GM12864 (cell line): ENCODE measurements at places on chromosomes 7 and 10.
A peak's percentile ranks its signal among the peaks of the same experiment; 100 is the strongest.

DNA sequence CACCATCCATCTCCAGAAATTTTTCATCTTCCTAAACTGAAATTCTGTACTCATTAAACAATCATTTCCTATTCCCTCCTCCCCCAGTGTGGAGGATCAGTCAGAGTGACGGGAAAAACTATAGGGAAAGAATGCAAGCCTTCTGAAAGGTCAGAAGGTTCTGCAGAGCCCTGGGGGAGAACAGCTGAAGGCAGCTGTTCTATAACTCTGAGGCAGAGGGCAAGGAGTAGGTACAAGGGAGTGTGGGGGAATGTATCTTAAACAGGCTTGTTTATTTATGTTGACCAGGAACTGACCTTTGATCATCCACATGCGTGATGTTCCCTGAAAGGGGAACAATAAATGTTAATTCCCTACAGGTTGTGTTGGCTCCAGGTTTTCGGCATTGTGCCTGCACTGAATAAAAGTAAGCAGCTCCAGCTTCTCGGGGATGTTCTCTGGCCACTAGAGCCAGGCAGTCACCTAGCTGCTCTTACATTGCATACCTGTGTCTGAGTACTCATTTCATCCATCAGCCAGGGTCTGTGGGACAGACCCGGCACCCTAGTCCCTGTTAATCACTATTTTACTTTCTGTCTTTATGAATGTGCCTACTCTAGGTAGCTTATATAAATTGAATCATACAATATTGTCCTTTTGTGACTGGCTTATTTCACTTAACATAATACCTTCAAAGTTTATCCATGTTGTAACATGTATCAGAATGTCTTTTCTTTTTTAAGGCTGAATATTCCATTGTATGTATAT, 5.8 kb downstream of the IFIT1 start:
- DNase-seq = no peak

GRCh38 chr7:55210716-55211115, 154.4 kb upstream of the LANCL2 start:
- DNase-seq = no peak

DNA sequence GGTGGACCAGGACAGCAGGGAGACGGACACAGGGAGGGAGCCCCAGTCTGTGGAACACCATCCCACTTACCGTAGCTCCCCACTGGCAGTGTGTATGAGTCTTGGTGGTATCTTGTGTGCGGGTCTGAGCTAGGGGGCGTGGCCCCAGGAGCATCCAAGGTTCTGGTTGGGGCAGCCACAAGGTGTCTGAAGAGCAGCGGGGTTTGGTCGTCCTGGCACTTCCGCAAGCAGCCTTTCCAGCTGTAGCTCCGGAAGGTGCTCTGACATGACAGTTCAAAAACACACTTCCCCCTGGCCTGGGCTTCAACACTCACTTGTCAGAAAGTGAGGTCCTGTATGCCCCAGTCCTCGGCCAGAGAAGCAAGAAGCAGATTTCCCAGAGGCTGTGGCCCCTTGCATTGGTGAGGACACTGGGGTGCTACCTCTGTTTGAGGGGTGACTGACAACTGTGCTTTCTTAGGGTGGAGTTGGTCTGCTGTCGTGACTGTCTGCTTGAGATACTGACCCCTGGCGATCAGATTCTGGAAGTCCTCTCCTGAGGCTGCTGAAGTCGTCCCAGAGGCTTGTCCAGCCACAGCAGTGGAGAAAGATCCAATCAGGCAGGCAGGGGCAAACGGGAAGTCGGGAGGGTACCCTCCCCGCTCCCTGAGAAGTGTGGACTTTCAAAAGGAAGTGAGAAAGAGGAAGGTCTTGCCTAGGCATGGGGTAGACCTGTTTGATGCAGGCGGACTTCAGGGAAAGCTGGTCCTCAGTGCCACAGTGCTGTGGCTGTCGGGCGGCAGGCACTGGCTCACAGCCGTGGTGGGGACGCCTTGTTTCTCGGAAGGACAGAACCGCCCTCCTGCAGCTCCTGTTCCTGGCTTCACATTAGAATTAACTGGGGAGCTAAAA, 51.4 kb upstream of the PFKFB3 start:
- no peak for DNase-seq

- no peak for DNase-seq
Measured at GRCh38 chr10:61901829-61902444, 438 bp downstream of the ARID5B start.

DNA sequence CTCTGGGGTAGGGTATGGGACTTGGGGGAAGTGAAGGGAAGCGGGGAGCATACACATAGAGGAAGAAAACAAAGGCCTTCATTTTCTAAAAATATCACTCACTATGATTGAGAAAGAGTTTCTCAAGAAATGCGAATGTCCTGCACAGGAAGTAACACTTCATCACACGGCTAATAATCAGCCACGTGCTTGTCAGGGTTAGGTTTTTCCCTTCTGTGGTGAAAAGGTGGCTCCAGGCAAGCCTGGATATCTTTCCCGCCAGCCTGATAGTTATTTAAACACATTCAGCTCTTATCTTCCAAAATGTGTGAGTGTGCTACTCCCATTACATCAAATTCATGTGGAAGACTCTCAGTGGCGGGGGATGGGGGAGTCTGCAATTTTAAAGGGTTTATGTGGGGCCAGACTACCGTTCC, 166.4 kb upstream of the ADO start:
- no peak for DNase-seq

- no peak for DNase-seq
Measured at GRCh38 chr10:69783515-69783914, 18.2 kb upstream of the COL13A1 start.

GRCh38 chr10:6757158-6757557, 177.1 kb upstream of the PRKCQ start:
- DNase-seq = no peak

DNA sequence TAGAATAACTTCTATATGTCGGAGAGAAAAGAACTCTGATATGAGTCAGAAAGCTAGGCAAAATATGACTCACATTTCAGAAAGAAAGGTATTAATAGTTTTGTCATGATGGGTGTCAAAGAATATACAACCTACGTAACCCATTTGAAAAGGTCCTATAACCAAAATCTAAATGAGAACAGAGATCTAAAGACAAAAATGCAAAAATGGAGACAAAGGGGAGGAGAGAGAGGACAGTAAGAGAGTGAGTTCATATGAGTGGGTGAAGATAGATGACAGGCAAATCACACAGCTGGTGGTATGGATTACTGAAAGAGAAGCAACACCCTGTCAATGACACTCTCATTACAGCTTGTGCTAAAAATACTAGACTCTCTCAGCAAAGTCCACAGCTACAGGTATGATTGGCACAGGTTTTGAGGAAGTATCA, 25.6 kb downstream of the ANKMY2 start:
- DNase-seq = no peak

GRCh38 chr10:111034598-111035310, 42.1 kb upstream of the ADRA2A start:
- DNase-seq = no peak

GRCh38 chr7:32316839-32317238, 173.3 kb downstream of the LSM5 start:
- DNase-seq = no peak

DNA sequence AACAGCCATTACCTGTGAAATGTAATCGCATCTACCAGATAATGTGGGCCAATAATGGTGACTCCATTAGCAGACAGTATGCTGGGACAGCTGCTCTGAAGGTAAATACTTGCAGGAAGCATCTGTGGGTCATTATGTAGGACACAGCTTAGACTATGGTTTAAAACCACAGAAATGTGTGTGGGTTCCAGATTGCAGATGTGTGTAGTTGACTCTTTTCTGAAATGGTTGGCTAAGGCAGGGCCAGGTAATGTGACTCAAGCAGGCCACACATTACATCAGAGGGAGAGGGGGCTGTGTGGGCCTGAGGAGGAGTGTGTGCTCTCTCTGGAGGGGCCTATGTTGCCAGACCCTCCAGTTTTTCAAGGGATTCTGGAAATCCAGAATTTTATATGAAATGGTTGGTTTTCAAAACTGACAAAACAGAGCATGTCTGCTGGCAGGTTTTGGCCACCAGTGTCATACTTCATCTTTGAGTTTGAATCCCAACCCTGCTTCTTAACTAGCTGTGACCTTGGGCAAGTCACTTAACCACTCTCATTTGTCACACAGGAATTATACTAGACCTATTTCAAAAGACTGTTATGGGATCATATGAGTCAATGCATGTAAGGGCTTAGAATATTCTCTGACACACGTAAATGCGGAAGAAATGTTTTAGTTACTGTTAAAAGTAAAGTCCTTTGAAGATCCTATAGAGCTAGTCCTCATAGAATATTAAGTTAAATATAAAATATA, 64.5 kb downstream of the MCMBP start:
- no peak for DNase-seq

GRCh38 chr10:23070913-23071218, 24.5 kb upstream of the MSRB2 start:
- DNase-seq = peak; percentile 39

DNA sequence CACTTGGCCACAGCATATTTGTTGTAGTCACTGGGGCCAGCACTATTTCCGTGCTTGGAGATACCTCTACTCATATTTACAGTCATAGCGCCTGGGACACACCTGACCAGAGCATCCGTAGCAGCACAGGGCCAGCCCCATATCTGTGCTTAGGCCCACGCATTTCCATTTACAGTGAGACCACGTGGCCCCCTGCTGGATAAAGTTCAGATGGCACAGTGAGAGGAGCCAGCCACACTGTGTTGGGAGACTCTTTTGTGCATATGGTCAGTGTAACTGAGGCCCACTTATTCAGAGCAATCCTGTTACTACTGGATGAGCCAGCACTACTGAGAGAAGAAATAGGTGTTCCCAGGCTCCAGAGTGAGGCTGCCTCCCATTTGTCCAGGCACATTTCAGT, 455.3 kb downstream of the REEP3 start:
- peak; percentile 24 for DNase-seq

GRCh38 chr7:19107081-19107355, 10.4 kb downstream of the TWIST1 start:
- DNase-seq = no peak

GRCh38 chr7:21251151-21251800, 176.6 kb upstream of the SP4 start:
- DNase-seq = no peak

GRCh38 chr10:32548208-32548607, 102.3 kb downstream of the CCDC7 start:
- DNase-seq = no peak

DNA sequence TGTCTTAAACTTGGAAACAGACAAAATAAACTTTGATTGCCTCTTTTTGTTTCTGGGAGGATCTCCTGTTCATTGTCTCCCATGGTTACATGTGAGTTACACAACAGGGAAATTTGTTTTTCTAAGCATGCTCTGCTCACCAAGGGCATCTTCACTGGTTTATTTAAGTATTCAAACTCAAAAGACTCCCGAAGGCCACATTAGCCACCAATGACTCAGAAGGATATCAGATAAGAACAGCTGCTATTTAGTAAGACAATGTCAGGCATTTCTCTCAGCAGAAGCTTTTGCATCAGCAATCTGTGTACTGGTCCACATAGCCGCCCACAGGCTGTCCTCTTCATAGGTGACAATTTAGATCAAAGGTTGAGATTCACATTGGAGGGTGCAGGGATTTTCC, 19.3 kb downstream of the OR6B1 start:
- no peak for DNase-seq

DNA sequence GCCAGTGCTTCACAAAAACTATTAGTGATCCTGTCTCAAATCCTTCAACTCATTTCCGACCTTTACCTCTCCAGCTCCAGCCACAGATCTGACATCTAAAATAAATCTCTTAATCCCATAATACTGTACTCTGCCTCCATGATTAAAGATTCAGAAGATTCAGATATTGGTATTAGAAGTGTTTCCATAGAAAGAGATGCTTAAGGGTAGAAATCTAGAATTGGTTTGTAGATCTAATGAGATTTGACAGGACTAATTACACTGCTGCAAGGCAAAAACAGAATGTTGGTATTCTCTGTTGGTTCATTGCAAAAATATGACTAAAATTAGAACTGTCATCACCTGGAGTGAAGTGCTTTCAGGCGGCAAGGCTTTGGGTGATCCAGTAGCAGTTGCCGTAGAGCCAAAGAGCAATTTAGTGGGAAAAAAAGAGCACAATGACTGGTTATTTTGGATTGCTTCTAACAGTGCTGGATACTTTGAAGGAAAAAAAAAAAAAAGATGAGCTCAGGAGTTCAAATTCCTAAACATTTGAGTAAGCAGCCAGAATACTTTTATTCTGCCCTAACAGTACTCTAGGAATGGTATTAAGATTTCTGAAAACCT, 940.1 kb upstream of the SORCS1 start:
- no peak for DNase-seq

DNA sequence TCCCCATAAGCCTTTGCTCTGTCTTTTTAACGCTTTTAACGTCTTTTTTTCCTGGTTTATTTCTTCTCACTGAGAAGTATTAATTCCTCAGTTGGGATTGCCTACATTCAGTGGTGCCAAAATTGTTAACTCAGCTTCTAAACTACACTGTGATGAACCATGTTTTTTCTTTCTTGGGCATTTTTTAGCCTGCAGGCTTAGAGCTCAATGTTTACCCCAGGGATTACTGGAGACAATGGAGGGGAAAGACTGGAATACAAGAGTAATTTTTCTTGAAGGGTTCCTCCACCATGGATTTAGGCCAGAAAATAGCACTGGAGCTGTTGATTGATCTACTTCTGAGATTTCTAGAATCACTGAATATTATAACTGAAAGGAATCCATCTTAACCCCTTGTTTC, 19.8 kb downstream of the STAMBPL1 start:
- DNase-seq = no peak

DNA sequence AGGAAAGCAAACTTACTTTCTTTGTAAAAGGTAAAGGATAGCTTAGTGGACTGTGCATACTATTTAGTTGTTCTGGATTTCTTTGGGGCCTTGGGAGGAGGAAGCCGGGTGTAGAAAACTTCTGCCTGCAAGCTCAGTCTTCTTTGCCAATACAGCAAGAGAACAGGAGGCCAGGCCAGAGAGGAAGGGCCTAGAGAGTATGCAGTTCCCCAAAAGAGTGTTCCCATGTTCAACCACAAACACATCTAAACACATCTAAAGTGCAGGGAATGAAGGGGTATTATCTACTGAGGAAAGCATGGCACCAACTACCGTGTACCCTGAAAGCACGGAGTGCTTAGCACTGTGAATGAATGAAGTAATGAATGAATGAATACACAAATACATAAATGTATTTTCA, 11.0 kb downstream of the KIAA1217 start:
- no peak for DNase-seq

GRCh38 chr10:103678178-103678526, 177.2 kb downstream of the SH3PXD2A start:
- peak; percentile 77 for DNase-seq

- DNase-seq = no peak
Measured at GRCh38 chr10:114631666-114632417, 26.2 kb downstream of the ABLIM1 start.
